Stimulated activated CD8-positive, alpha-beta memory T cell treated with anti-CD3 and anti-CD28 coated beads, Interleukin-15, amount 100 ng/mL, for 24 hours (primary cell): ENCODE measurements at places on chromosomes 16 and 17.

DNA sequence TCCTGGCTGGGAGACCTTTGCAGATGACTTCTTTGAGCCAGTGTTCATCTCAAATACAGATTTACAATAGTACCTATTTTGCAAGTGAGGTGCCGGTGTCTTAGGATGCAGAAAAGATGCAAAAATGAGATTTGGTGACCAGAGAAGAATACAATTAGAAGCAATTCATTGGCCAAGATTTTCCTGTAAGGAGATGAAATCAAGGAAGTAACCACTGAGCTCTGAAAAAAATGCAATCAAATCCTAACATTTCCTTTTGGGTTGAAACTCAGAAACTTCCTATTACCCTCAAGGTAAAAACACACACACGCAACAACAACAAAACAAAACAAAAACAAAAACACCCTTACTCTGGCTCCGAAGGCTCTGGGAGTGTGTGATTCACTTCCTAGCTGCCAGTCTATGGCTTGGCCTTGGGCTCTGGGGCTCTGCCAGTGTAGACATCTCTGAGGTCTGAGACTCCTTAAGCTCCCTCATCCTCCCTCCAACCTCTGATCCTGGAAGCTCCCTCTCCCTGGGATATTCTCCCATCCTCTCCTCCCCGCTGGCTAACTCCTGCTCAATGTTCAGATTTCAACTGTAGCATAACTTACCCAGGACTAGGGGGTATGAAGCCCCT, 16.8 kb upstream of the MT4 start:
- no peak for DNase-seq

DNA sequence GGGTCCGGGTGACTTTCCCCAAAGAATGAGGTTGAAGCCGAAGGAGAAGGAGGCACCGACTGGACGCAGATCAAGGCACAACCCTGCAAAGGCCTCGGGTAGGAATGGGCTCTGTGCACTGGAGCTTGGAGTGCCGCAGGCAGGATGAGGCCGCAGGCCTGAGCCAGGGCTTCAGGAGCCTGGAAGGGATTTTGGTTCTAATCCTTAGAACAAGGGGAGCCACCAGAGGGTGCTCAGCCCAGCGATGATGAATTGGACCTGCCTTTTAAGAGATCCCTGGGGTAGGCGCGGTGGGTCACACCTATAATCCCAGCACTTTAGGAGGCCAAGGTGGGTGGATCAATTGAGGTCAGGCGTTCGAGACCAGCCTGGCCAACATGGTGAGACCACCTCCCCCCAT, 8.1 kb downstream of the CIBAR2 start:
- no peak for DNase-seq

- DNase-seq, result no peak
Observed at GRCh38 chr16:27952811-27953210, 110.7 kb downstream of the GSG1L start.

DNA sequence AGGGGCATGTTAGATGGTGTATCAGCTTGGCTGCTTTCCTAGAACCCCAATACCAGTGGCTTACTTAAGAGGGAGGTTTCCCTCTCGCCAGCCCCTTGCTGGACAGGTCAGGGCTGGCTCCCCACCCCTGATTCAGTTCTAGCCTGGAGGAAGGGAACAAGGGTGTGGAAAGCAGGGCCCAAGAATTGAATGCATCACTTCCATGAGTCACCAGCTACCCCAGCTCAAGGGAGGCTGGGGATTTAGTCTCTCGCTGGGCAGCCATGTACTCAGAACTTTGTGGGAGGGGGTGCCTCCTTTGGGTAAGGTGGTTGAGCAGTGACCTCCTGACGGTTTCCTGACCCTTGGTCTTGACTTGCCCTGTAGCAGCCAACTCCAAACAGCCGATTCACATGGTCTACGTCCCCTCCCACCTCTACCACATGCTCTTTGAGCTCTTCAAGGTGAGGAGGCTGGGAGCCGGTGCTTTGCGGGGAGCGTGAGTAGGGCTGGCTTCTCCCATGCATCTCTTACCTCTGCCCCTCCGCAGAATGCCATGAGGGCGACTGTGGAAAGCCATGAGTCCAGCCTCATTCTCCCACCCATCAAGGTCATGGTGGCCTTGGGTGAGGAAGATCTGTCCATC, 12.8 kb downstream of the PDK2 start:
- DNase-seq, result no peak

GRCh38 chr16:66590322-66590721, 11.1 kb downstream of the CMTM2 start:
- no peak for DNase-seq

DNA sequence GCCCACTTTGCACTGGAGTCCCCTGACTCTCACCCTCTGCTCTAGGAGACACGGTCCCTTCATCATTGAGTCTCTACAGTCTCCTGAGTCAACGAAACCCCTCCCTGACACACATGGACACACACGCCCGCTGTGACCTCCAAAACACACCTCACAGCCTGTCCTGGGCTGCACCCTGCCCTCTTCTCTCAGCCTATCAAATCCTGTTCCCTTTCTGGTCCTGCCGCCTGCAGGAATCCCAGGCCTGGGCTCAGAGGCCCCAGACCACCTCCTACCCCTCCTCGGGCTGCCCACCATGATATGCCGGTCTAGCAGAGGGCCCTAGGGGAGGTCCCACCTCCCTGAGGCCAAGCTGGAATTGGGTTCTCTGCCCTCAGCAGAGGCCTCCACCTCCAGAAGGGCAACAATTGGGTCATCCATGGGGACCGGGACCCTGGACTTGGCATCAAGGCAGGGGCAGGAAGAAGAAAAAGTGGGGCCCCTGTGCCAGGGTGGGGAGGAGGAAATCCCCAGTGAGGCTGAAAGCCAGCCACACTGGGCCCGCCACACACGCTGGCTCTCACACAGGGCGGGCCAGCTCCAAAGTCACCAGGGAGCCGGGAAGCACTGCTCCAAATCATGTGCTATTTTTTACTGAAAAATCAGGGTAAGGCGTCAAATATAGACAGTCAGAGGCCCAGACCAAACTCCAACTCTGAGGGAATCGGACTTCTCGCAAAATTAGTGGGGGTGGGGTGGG, 3.4 kb downstream of the PPP1R9B start:
- no peak for DNase-seq

DNA sequence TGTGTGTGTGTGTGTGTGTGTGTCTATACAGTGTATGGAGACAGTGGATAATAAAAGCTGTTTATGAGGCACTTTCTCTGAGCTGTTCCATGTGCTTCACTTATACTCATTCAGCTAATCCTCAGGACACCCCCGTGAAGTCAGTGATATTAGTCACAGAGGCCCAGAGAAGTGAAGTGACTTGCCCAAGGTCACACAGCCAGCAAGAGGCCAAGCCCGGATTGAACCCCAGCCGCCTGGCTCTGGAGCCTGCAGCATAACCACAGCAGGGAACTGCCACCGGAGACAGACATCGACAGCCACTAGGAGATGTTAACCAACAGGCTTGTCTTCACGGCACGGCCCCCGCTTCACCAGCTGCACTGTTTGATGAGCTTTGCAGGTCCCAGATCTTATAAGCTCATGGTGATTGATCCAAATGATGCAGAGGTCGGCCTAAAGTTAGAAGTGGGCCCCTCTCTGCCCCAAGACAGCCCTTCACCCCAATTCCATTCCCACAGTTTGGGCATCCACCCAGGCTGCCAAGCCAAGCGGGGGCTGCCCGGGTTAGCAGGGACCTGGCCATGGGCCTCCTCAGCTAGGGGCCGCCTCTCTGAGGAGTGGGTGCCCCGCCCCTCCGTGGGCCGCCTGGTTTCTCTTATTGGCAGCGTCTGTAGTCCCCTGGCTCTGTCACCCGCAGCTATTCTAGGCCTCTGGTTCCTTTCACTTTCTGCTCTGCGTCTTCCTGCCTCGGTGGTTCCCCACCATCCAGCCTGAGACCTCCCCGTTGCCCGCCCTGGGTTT, 30.9 kb downstream of the SOCS1 start:
- DNase-seq, result peak; percentile 47

- no peak for DNase-seq
Observed at GRCh38 chr16:10514369-10515055, 65.9 kb downstream of the EMP2 start.

- no peak for DNase-seq
Observed at GRCh38 chr17:75854881-75855309, 240 bp downstream of the WBP2 start.

- no peak for DNase-seq
Observed at GRCh38 chr17:34347063-34347462, 9.2 kb upstream of the CCL13 start.

- DNase-seq, result peak; percentile 62
Observed at GRCh38 chr16:75648265-75649076, 898 bp downstream of the TERF2IP start.

- no peak for DNase-seq
Observed at GRCh38 chr17:72976971-72977770, 115.3 kb downstream of the SLC39A11 start.

- DNase-seq, result no peak
Observed at GRCh38 chr16:12582696-12583095, 221.0 kb downstream of the CPPED1 start.

DNA sequence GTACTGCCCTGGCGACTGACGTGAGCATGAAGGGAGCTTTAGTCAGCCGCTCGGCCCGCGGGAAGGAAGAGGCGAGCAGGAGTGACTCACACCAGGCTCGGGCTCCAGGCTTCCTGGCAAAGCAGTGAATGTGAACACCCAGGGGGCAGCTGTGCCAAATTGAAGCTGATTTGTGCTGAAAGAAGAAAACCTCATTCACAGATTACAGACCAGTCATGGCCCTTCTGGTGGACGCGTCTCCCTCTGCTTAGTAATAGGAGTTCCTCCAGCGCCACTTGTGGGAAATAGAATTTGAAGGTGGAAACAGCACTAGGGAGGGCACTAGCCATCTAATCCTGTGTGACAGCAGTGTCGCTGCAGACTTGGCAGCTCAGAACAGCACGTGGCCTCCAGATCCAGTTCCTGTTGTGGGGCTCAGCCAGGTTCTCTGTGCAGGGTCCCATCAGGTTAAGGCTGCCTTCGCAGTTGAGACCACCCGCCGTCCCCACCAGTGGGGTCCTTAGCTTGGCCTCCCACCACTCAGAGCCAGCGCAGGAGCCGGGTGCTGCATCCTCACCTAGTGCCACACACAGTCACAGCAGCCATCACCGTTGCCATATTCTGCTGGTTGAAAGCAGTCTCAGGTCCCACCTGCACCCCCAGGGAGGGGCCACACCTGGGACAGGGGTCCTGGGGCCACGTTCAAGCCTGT, 164.5 kb upstream of the CHMP6 start:
- DNase-seq, result no peak

- DNase-seq, result no peak
Observed at GRCh38 chr16:70692130-70692872, 6.4 kb upstream of the MTSS2 start.

DNA sequence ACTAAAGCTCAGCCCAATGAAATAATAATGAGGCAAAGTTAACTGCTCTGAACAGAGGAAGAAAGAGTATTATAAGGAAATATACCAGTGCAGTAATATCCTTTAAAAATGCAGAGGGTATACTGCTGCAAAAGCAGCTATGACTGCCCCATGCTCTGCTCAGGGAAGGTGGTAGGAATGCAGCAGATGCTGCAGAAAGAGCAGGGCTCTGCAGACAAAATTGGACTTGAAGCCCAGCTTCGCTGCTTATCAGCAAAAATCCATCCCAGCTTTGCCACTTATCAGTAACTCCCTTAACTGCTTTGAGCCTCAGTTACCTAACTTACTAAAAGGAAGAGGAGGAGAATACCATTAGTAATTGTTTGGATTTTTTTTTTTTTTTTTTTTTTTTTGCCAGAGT, 533.8 kb upstream of the CDH5 start:
- DNase-seq, result no peak

DNA sequence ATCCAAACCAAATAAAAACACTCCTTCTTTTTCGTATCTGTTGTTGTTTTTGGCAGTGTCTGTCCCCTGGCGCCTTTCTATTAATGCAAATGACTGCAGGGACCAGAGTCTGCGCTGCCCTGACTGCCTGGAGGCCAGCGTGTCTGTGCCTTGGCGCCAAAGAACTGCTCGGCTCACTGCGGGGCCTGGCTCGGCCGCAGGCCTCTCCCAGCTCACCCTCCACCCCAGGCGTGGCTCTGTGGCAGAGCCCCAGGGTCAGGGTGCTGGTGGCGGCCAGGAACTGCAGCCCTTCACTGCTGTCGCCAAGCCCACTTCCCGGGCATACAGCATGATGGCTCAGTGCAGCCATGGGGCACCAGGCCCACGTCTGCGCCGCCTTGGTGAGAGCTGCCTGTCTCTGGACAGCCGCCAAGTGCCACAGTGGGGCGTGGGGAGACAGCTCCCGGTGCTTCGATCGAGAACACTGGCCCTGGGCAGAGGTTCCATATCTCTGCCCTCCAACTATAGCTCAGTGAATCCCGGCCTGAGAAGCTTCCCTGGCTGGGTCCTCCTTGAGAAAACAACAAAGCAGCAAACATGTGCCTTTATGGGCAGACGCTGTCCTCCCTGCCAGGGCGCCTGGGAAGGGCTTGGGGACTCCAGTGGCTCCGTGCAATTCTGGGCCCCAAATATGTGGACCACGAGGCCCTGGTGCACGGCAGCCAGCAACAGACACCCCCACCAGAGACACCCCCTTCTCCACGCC, 11.1 kb downstream of the CANT1 start:
- DNase-seq, result no peak

DNA sequence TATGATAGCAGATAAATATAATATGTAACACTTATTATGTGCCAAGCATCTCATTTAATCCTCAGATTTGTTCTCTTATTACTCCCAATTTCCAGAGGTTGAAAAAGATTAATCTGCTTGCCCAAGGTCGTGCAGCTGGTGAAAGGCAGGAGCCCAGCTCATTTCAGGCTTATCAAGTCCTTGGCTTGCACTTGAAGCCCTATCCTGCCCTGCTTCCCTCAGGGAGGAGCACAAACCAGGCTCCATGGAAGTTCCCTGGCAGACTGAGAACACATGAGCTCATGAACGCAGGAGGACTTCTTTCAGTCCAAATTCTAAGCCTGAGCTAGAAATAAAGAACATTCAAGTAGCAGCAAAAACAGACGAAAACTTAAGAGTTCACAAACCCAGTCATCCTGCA, 74.8 kb downstream of the USP31 start:
- DNase-seq, result no peak

GRCh38 chr17:59777033-59777432, 69.6 kb downstream of the VMP1 start:
- DNase-seq, result no peak

DNA sequence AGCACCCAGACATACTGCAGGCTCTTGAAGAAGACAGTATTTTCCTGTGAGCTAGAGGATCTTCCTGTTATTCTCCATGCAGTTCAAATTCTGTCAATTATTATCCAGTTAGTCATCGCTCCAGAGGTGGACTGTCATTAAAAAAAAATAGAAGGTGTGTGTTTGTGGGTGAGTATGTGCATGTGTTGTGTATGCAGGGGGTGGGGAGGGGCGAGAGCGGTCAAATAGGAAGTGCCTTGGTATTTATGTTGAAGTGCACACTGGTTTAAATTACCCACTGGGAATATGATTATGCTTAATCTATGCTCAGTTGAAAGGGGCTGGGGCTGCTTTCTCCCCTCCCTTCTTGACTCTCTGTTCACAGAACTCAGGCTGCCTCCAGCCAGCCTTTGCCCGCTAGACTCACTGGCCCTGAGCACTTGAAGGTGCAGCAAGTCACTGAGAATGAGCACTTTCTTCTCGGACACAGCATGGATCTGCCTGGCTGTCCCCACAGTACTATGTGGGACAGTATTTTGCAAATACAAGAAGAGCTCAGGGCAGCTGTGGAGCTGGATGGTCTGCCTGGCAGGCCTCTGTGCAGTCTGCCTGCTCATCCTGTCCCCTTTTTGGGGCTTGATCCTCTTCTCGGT, at the start of gene HSD17B2:
HSD17B2 (plus strand) TSS at position 273 of the 632 bp plus-strand sequence; CDS start at position 445, 172 bp downstream.
- DNase-seq, result no peak
